ENCODE measurements at places on chromosomes 7 and 10.

GRCh38 chr10:124710266-124710881 lies 33.8 kb downstream of the FAM53B start:
- no peak for DNase-seq

GRCh38 chr10:14507176-14507575 lies 176.5 kb upstream of the FRMD4A start:
- no peak for DNase-seq

DNA sequence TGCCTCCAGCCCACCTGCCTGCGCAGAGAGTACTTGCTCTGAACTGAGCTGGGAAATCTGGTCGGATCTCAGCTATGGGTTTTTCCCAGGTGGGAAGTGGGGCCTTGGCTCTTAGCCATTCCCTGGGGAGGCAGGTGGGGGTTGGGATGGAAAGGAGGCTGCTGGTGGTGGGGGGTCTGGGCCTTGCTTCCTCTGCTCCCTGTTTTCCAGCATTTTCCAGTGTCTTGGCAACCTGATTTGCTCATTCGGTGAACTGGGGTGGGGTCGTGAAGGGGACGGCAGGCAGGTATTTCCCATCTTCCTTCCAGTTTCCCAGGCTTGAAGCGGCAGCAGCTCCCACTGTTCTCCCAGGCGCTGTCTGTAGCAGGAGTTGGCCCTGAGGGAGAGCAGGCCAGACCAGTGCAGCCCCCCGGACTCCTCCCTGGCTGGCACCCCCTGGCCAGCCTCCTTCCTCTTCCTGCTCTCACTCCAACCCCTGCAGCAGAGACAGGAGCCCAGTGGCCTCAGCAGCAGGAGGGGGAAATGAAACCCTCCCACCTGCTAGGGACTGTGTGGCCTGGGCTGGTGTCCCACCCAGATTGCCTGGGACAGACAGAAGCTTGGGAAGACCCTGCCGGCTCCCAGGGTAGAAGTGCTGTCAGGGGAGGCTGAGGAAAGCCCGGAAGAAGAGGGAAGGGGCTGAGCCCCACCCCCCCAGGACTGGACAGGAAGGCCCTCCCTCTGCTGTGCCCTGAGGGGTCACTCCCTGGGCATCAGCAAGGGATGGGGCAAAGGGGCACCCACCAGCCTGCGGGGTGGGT lies 6.6 kb downstream of the TRIM8 start:
- no peak for DNase-seq

GRCh38 chr7:94277236-94277635 lies 117.5 kb upstream of the COL1A2 start:
- DNase-seq: no peak

GRCh38 chr10:115772606-115773005 lies 500.4 kb downstream of the GFRA1 start:
- DNase-seq: no peak

DNA sequence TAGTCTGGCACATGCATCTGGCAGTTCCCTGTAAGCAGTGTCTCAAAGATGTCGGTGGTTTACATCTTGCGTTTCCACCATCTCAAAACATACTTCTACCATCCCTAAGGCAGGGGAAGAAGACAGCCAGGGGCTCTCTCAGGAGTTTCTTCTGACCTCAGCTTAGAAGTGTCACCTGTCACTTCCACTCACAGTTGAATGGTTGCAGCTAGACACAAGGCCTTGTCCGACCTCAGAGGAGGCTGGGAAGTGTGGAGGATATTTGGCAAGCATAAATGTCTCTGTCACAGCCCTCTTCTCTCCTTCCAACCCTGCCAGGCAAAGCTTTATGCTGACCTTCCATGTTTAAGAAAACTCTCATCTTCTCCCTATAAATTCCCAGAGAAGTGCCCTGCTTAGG lies 193.3 kb downstream of the HERPUD2 start:
- no peak for DNase-seq

- DNase-seq: no peak
Measured at GRCh38 chr10:91627344-91628102, 5.3 kb downstream of the PPP1R3C start.

GRCh38 chr10:99374526-99374925 lies 45.4 kb downstream of the CNNM1 start:
- DNase-seq: no peak

DNA sequence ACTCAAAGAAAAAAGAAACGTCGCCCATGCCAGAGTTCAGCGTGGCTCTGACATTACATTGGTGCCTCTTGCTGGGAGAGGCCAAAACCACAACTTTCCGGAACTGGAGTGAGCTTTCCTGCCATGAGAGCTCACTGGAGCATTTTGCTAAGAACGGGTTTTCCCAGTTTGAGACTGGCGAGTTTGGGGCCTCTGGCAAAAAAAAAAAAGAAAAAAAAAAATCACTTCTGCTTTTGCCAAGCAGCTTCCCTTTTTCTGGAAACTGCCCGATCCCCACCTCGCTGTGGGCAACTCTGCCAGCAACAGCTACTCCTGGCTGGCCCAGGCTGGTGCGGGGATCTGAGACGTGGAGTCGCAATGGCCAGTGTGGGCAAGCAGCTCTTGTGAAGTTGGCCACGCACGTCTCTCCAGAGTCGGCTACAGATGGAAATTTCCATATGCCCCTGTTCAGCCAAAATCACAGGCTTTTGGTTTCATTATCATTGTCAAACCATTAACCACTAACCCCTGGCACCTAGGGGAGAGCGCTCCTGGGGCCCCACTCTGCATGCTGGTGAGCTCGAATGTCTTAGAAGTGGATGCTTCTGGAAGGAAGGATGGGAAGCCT lies 25.7 kb downstream of the PRKAG2 start:
- DNase-seq: no peak

All from activated gamma-delta T cell (primary cell).